Natural killer cell treated with Interleukin-12 subunit alpha and Interleukin-12 subunit beta and Interleukin-15 and Interleukin-18, amount 100 ng/mL, for 72 hours (primary cell): ENCODE measurements at places on chromosomes 12 and 14.

GRCh38 chr14:64755781-64756221, 51.6 kb downstream of the PLEKHG3 start:
- H3K36me3 ChIP-seq, result no peaks in the 10 kb centered on the region
- H3K27me3 ChIP-seq, result peaks cover 4% of the 10 kb centered on the region
- H3K27ac ChIP-seq, result peak overlapping the region; percentile 44
- peaks cover 56% of the 10 kb centered on the region for H3K4me1 ChIP-seq

- H3K4me3 ChIP-seq, result no peak overlapping the region
- peaks cover 29% of the 10 kb centered on the region for H3K27me3 ChIP-seq
- no peak overlapping the region for H3K27ac ChIP-seq
- no peaks in the 10 kb centered on the region for H3K36me3 ChIP-seq
These were observed 17.5 kb upstream of the NUDT14 start for GRCh38 chr14:105198588-105198987.

- peaks cover 79% of the 10 kb centered on the region for H3K4me1 ChIP-seq
- peaks cover 5% of the 10 kb centered on the region for H3K36me3 ChIP-seq
- no peaks in the 10 kb centered on the region for H3K27me3 ChIP-seq
- DNase-seq, result no peak
These were observed 26.3 kb downstream of the RIN3 start for GRCh38 chr14:92539875-92540274.

DNA sequence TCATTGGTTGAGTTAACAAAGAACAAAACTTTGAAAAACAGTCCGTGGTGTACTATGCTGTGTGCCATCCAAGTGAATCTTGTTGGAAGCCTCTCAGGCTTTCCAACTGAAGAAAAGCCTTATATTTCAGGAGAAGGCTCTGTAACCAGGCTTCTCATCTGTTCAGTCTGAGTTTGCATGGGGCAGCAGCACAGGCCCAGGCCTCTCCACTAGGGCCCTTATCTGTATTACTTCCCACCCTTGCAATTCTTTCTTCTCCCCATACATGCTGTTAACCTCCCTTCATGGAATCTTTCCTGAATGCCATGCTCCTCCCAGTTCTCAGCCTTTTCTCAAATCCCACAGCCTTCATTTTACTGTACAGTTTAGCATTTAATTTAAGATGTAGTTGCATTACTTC, 28.3 kb downstream of the FRMD6 start:
- no peaks in the 10 kb centered on the region for H3K4me1 ChIP-seq
- no peak overlapping the region for H3K4me3 ChIP-seq
- H3K27me3 ChIP-seq, result peaks cover 8% of the 10 kb centered on the region
- H3K36me3 ChIP-seq, result no peaks in the 10 kb centered on the region
- no peak for DNase-seq
- no peak overlapping the region for H3K27ac ChIP-seq

DNA sequence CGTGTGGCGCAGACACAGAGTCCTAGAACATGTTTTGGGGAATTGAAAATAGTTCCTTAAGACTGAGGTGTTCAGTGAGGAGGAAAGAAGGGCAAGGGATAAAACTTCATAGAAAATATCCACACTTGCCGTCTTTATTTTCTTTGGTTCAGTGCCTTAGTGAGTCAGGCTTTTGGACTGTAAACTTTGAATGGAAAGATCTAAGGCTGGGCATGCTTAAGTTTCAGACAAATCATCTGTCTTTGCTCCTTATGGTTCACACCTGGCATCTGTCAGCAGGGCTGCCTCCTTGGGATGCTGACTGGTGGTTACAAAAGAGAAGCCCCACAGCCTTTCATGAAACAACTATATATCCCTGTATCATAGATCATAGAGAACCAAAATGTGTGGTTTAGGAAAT, 136.3 kb upstream of the PRICKLE1 start:
- no peak for DNase-seq
- H3K36me3 ChIP-seq, result no peaks in the 10 kb centered on the region
- H3K4me1 ChIP-seq, result no peaks in the 10 kb centered on the region
- no peak overlapping the region for H3K27ac ChIP-seq

DNA sequence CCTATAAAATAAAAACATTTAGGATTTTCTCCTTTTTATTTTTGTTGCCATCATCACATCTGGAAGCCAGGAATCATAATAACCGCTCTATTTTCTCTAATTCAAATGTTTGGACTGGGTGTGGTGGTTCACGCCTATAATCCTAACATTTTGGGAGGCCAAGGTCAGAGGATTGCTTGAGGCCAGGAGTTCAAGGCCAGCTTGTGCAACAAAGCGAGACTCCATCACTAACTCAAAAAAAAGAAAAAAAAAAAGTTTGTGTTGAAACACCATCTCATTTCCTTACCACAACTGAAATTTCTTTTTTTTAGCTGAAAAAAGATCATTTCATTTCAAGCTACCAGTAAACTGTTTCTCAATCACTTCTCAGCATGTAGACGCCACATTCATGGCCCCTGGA, 8.8 kb upstream of the BAZ1A start:
- no peak overlapping the region for H3K27ac ChIP-seq
- DNase-seq, result no peak
- H3K27me3 ChIP-seq, result no peaks in the 10 kb centered on the region
- H3K36me3 ChIP-seq, result no peaks in the 10 kb centered on the region

DNA sequence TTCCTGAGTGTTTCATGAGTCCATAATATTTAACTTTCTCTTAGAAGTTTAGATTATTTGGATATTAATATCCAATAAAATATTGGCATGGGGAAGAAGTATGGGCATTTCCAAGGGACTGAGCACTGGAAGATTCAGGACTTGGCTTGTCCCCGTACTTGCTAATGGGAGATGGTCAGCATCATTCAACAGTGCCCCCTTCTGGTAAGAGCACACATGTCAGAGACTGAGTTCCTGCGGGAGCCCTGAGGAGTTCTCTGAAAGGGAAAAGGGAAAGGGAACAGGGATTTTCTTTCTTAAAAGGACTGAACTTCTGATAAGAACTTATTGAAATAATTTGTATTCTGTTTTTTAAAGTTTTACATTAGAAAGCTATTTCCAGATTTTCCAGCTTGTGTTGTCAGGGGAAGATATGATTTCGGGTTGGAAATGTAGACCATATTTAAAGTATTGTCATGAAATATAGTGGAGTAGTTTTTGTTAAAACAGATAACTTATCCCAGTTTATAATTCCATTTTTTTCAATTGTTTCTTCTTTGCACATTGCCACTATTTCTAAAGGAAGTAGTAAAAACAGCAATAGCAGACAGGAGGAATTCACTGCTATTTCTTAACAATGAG, 59.8 kb upstream of the C12orf71 start:
- peak overlapping the region; percentile 60 for H3K27ac ChIP-seq
- no peaks in the 10 kb centered on the region for H3K4me1 ChIP-seq
- H3K27me3 ChIP-seq, result no peaks in the 10 kb centered on the region
- DNase-seq, result no peak
- no peaks in the 10 kb centered on the region for H3K36me3 ChIP-seq
- no peak overlapping the region for H3K4me3 ChIP-seq
